ENCODE measurements at places on chromosomes 3 and 15.

- no peak for DNase-seq
Observed at GRCh38 chr3:112794622-112795172, 52.0 kb downstream of the CD200R1L start.

GRCh38 chr3:112136959-112137693 is 4.1 kb upstream of the GCSAM start:
- peak; percentile 28 for DNase-seq

DNA sequence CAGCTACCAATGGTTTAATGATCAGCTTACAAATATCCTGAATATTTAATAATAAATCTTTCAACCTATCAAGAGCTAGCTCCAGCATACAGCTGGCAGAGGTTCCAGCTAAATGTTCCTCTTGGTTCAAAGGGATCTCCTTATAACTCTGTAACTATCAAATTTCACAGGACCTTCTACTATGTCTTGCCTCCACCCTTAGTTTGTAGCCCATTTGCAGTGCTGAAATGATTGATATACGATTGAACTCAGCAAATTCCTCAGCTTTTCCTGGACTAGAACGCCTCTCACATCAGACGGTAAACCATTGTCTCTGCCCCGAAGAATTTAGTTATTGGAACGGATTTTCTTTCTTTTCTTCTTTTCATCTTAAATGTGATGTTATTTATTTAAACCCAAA is 41.5 kb downstream of the CD200R1L start:
- no peak for DNase-seq

DNA sequence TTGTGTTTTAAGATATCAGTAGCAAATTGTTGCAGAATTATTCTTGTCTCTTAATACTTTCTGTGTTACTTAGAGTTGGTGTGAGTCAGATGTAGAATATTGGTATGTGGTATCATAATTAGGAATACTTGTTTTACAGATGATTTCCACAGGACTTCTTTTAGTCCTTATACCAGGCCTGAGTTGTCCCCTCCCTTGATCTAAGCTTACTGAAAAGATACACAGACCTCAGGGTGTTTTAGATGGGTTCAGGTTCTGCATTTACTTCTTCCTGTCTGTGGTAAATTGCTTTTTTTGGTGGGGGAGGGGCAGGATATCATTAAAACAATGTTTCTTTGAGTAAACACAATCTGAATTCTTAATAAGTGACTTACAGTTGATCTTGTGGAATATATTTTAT is 14.2 kb downstream of the DZIP3 start:
- DNase-seq = no peak

- DNase-seq = no peak
Observed at GRCh38 chr15:98147415-98147814, 186.9 kb downstream of the ARRDC4 start.

DNA sequence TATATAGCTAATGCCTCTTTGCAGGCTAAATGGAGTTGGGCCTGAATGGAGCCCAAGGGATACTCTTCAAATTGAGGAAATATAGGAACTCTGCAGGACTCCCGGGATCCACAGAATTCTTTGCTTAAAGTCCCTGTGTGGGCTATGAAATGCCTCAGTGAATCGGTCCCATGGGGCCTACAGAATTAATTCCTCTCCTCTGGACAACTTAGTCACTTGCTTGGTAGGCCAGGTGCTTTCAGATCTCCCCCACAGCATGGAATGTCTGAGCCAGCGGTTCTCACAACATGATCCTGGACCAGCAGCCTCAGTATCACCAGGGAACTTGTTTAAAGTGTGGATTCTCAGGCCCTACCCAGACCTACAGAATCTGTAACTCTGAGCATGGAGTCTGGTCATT is 15.1 kb upstream of the PRICKLE2 start:
- DNase-seq = no peak

DNA sequence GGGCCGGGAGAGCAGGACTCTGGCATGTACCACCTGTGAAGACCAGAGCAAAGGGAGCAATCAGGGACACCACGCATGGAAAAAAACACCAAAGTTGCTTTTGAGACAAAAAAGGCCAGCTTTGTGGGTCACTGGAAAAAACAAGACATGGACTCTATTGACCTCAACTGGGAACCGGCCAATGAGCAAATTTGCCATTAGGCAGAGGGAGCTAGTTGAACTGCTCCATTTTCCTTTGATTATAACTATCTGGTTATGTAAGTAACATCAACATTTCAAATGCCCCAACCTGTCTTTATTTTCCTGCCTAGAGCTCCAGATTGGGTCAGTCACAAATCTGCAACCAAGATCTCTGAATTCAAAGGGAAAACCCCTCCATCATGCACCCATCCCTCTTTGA is 86.0 kb downstream of the ZNF385D start:
- DNase-seq = no peak

DNA sequence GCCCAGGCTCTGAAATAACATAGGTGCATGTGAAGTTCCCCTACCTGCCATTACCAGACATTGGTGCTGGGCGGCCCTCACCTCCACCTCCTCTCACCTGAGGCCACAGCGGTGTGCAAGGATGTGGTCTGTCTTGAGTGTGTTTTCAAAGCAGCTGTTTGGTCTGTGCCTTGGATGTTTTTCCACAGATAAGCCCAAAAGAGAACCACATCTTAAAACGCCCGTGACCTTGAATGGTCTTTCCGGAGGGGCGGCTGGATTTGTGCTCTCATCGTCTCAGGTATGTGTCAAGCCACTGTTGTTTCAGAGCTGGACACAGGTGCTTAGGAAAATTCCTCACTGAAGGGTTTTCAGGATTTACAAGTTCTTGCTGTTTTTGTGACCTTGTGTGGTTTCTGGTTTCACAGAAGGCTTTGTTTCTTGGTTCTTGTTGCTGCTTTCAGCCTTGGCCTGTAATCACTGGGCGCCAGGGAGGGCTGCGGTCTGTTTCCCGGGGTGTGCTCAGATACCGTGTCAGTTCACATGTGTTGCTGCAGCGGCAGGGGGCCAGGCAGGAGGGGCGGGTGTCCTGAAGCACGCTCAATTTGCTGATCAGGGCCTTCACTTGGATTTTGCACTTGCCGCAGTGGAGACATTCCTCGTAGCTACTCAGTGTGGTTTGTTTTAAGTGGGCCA is 128.4 kb downstream of the IGF1R start:
- DNase-seq = no peak

DNA sequence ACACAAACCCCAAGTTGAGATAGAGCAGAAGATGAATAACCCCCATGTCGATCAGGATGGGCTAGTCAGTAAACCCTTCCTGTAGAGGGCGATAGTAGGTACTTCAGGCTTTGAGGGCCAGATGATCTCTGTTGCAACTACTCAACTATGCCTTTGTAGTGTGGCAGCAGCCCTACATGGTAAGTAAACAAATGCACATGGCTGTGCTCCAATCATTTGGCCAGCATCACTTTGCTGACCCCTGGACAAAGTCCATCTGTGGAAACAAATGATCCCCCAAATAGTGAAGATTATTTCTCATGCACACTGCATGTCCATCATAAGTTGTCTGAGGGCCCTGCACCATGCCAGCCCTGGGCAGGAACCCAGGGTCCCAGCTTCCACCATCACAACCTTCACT is 402.2 kb upstream of the PROK2 start:
- DNase-seq = no peak

DNA sequence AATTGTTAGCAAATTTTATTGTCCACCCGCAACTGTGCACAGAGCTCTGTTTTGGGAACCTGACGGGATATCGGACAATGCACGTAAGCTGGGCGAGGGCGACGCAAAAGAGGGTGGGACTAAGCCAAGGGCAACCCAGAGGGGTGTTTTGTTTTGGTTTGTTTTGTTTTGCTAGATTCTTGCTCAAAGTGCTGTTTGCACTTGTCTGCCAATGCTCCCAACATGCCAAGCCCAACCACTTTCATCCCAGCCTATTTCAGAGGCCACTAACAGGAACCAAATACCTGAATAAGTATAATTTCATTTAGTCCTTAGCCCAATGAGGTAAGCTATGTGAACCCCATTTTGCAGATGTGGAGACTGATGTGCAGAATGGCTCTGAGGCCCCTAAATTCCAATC is 9.7 kb upstream of the CMTM7 start:
- DNase-seq = no peak

DNA sequence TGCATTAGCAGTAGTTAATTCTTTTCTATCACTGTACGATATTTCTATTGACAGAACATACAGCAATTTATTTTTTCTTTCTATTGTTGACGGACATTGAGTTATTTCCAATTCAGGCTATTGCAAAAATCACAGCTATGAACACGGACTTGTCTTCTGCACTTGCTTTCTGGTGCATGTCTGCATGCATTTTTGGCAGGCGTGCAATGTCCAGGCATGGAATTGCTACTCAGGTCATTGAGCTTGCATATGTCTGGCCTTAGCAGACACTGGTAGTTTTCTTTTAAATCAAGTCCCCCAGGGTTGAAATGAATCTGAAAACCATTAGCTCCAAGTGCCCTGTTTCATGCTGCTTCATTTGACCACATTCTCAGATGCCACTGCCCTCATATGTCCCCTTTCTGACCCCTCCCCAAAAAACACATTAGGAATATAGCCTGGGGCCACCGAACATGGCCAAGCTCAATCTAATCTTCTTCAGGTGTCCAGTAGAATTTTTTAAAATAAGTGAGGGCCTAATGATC is 72.8 kb downstream of the LRIG1 start:
- no peak for DNase-seq

DNA sequence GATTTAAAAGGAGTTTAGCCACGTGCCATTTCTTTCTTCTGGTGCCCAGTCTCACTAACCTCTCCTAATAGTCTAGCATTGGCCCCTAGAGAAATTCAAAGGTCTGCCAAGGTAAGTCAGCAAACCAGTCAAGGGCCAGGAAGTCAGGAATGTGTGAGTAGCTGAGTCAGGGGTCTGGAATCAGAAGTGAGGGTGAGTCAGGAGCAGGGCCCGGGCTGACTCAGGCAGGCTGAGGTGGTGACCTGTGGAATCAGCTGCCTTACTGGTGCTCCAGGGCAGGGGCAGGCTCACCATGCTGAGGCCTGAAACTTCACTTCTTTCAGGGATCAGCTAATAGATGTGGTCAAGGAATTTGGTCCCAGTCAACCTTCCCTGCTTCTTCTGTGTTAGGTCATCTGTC is 105.8 kb upstream of the MYZAP start:
- no peak for DNase-seq

- no peak for DNase-seq
Observed at GRCh38 chr15:37537802-37538201, 396.6 kb upstream of the TMCO5A start.

DNA sequence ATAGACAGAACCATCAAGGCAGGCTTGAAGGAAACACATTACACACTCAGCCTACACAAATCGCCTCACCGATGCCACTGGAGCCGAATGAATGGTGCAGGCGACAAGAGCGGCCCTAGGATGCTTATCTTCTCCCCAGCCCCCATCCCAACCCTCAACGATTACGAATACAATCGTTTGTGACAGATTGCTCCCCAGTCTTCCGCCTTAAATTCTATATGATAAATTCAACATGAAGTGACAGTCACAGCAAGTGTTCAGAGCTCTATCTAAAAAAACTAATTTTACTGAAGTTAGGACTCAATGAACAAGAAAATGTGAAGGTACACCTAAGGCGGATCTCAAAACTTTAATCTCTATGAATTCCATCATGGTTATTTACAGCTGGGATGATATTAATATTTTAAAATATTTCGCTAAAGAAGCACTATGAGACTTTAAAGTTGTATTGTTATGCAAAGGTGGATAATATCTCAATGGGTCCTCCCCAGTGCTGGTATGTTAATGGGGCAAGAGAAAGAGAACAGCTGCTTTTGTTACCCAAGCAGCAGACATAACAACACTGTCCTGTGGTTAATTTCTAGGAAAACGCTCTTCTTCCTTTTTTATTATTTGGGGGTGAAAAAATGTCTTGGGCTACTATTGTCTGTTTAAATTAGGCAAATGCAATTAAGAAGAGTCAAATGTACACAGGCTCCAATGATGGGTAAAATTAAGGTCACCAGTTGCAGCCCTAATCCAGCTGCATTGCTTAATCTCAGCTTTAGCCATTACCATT is 147.6 kb upstream of the NR2F2 start:
- DNase-seq = no peak

DNA sequence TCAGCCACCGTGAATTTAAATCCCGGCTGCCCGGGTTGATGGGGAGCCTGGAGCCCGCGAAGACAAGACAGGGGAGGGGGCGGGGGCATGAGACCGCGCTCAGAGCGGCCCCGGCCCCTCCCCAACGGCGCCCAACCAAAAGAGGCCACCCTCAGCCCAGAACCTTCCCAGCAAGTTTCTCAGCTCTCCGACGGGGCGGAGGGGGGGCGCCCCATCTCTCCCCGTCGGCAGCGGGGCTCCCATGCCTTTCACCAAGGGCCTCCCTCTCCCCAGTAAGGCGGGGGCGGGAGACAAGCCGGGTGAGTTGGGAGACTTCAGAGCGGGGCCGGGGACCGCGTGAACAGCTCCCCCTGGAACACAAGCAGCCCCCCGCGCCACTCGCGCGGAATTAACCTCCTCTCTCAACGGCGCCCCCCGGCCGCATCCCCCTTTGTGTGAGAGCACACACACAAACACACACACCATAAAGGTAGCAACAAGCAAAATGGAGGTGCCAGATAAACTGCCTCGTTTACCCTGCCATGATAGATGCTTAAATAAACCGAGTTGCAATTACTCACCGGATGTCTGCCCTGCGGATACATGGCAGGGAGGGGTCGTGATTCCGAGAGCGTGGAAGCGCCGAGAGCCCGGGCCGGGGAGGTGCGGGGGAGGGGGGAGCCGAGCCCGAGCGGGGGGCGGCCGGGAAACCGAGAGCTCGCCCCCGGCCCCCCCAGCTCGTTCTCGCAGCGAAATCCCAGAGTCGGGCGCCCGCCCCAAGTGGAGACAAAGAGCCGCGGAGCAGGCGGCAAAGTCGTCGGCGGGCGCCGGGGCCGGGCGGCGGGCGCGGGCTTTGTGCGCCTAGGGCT is 1.3 kb downstream of the TLE3 start:
- DNase-seq = peak; percentile 66

GRCh38 chr15:79898369-79898768 is 1.6 kb upstream of the MTHFS start:
- DNase-seq = no peak

- DNase-seq = no peak
Observed at GRCh38 chr3:126528800-126529541, 5.0 kb downstream of the CHST13 start.

DNA sequence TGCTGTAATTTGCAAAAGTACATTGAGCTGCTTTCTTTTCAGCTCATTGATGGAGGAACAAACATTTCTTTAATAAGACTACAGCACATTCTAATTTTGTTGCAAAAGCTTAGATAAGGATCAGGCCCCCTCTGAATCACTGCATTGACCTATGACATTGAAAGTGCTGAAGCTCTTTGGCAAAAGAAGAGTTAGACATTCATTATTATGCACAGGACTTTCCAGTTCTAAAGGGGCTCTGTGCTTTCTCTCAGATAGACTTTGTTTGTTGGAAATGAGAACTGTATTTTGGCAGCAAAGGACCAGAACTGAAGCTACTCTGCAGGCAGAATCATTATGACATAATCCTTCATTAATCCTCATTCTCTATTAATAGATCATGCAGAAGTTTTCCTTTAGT is 252.9 kb upstream of the SOX2 start:
- no peak for DNase-seq

- no peak for DNase-seq
Observed at GRCh38 chr3:62892045-62892444, 16.8 kb upstream of the CADPS start.

All from activated CD8-positive, alpha-beta memory T cell treated with anti-CD3 and anti-CD28 coated beads, Interleukin-2, amount 50 U/mL, for 4 hours (primary cell).